Esophagus squamous epithelium (tissue), 5 donors: ENCODE measurements at places on chromosomes 5 and 9.

DNA sequence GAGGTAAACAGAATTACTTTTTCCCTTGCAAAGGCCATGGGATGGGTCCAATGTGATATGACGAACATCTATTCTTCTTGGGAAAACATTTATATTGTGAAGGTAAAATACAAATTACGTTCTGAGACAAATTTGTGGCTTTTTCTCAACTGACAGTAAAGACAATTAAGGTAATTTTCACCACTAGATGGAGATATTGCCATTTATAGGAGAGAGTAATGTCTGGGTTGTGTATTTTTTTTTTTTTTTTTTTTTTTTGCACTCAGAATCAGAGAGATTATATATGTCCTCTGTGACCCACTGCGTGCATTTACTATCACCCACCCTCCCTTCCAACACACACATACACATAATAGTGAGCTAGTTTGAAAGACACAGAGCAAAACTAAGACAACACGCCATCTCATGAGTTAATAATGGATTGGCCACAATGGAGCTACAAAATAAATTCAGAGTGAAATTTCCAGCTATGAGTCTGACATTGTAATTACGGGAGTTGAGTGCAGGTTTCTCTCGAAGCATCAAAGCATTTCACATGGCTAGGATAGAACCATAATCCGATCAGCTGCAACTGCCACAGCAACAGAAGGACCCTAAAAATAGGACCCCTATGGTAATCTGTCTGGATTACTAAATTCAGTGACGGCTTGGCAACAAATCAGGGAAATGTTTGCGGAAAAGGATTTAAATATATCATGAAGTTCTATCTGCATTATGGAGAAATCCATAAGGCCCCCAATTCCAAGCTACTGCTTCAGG lies 49.2 kb downstream of the ANXA1 start:
- no peaks in the 10 kb centered on the region for H3K36me3 ChIP-seq
- peaks cover 3% of the 10 kb centered on the region for H3K4me1 ChIP-seq
- H3K27me3 ChIP-seq = no peaks in the 10 kb centered on the region
- no peak for DNase-seq
- no peak overlapping the region for H3K4me3 ChIP-seq
- no peak overlapping the region for H3K27ac ChIP-seq

- H3K27ac ChIP-seq = no peak overlapping the region
- no peaks in the 10 kb centered on the region for H3K4me1 ChIP-seq
- H3K27me3 ChIP-seq = no peaks in the 10 kb centered on the region
Measured at GRCh38 chr5:111626473-111627148, 114.3 kb upstream of the STARD4 start.

DNA sequence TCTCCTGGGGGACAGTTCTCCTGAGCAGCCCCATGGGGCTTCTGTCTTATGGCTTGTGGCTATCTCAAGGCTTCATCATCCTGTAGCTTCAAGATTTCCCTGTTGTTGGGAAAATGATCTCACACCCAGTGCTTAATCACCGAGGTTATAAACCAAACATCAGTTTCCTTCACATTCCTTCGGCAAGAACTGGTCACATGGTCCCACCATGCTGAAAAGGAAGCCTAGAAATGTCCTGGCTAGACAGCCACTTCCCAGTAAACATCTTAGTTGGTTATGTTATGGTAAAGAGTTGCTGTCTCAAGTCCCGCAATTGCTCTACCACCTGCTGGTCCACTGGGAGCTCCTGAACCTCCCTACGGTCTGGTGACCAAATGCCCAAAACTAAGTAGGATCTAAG lies 66.0 kb downstream of the RAB3C start:
- H3K36me3 ChIP-seq = no peaks in the 10 kb centered on the region
- H3K4me3 ChIP-seq = no peak overlapping the region
- no peak overlapping the region for H3K27ac ChIP-seq

GRCh38 chr9:82247318-82247717 lies 258.7 kb downstream of the SPATA31D1 start:
- H3K4me1 ChIP-seq = no peaks in the 10 kb centered on the region
- H3K27me3 ChIP-seq = no peaks in the 10 kb centered on the region
- DNase-seq = no peak
- H3K27ac ChIP-seq = no peak overlapping the region
- H3K36me3 ChIP-seq = no peaks in the 10 kb centered on the region
- H3K4me3 ChIP-seq = no peak overlapping the region

DNA sequence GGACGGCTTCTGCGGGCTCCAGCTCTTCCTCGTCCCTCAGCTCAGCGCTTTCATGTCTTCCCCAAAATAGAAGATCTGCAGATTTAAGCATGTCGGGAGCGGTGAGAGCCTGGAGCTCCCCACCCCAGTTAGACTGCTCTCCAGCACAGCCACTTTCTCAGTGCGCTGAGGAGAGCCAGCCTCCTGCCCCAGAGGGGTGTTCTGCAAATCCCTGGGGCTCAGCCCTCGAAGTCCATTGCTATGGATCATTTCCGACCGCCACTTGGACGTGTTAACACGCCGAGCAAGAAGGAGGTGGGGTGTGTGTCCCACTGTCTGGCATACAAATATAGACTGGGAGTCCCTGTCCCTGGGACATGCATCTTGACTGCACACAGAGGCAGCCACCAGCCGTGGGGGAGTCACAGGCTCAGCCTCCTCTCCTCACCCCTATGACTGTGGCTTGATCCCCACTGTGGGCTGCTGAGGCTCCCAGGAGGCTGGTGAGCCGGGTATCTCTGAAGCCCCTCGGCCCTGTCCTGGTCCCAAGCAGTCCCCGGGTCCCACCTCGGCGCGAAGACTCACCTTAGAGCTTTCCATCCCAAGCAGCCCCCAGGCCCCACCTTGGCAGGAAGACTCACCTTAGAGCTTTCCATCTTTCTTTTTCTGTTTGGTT lies 30.0 kb upstream of the RNF130 start:
- H3K4me1 ChIP-seq = no peaks in the 10 kb centered on the region
- no peak overlapping the region for H3K27ac ChIP-seq
- no peaks in the 10 kb centered on the region for H3K36me3 ChIP-seq
- H3K27me3 ChIP-seq = no peaks in the 10 kb centered on the region

DNA sequence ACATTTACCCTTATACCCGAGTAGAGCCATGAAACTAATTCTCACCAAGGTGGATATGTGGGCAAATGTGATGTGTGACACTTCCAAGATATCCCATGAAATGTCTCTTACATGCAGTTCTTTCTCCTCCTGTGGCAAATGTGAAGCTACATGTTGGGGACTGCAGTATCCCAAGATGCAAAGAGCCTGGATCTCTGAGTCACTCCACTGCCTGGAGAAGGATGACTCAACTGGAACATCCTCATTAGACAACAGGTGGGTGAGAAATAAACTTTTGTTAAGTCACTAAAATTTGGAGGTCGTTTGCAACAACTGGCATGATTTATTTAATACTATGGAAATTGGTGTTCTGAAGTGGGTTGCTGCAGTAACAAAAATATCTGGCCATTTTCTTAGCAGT lies 36.5 kb upstream of the TENT4A start:
- H3K27ac ChIP-seq = no peak overlapping the region
- no peak overlapping the region for H3K4me3 ChIP-seq
- no peaks in the 10 kb centered on the region for H3K4me1 ChIP-seq
- H3K36me3 ChIP-seq = no peaks in the 10 kb centered on the region

DNA sequence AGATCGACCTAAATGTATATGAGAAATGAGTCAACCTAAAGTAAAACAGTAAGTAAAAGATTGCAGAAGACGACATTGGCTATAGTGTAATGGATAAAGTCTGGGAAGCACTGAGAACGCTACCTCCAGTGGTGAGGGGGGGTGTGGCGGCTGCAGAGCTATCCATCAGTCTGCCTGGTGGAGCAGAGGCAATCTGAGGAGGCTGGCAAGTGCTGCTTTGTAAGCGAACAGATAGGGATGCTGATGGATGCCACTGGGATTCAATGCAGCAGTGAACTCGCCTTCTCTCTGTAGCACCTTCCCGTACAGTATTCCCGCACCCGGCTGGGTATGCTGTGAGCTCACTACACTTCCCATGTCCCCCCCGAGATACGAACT lies 261.5 kb downstream of the NSG2 start:
- DNase-seq = no peak
- H3K27me3 ChIP-seq = no peaks in the 10 kb centered on the region
- no peaks in the 10 kb centered on the region for H3K36me3 ChIP-seq
- peaks cover 3% of the 10 kb centered on the region for H3K4me1 ChIP-seq
- H3K27ac ChIP-seq = no peak overlapping the region
- H3K4me3 ChIP-seq = no peak overlapping the region

DNA sequence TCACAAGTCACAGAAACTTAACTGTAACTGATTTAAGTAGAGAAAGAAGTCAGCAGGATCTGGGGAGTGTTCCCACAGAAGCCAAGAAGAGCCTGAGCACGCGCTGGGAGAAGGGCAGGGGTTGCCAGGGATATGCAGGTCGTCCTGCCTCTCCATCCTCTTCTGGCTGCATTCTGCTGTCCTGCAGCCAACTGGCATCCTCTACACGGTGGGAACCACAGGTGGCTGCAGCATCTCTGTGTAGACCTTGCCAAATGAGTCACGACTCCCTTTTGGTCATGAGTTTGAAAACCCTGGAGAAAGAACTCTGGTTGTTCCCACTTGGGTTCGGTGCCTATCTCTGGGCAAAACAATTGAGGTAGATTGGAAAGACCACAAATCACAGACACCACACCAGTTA lies 38.4 kb upstream of the PCA3 start:
- H3K4me1 ChIP-seq = no peaks in the 10 kb centered on the region
- no peak for DNase-seq
- H3K27me3 ChIP-seq = no peaks in the 10 kb centered on the region
- H3K27ac ChIP-seq = no peak overlapping the region
- H3K4me3 ChIP-seq = no peak overlapping the region

- no peaks in the 10 kb centered on the region for H3K36me3 ChIP-seq
- no peak overlapping the region for H3K4me3 ChIP-seq
- H3K27ac ChIP-seq = no peak overlapping the region
- peaks cover 7% of the 10 kb centered on the region for H3K27me3 ChIP-seq
- no peak for DNase-seq
Measured at GRCh38 chr9:91419222-91420191, 4.1 kb downstream of the NFIL3 start.

DNA sequence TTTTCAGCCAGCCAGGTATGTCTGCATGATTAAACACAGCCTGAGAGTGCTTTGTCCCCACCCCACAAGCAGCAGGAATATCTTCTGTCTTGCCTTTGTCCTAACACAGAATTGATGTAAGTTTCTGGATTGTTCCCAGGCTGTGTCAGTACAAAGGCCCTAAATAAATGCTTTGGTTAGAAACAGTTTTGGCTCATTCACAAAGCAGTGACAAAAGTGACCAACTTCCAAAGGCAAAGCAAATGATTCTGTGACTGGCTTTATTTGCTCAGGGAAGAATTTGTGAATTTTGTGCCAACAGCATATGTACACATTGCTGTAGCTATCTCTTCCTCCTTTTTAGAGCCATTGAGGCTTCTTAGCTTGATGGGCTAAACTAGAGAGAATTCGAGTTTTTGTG lies 133.7 kb downstream of the PLPPR1 start:
- no peaks in the 10 kb centered on the region for H3K4me1 ChIP-seq
- H3K4me3 ChIP-seq = no peak overlapping the region
- H3K36me3 ChIP-seq = no peaks in the 10 kb centered on the region
- DNase-seq = no peak
- no peak overlapping the region for H3K27ac ChIP-seq
- no peaks in the 10 kb centered on the region for H3K27me3 ChIP-seq

- H3K27ac ChIP-seq = no peak overlapping the region
- no peaks in the 10 kb centered on the region for H3K27me3 ChIP-seq
- H3K36me3 ChIP-seq = no peaks in the 10 kb centered on the region
- H3K4me3 ChIP-seq = no peak overlapping the region
Measured at GRCh38 chr5:28451483-28451882, 1413.1 kb upstream of the CDH9 start.

GRCh38 chr9:86783884-86784283 lies 163.4 kb downstream of the GAS1 start:
- H3K36me3 ChIP-seq = no peaks in the 10 kb centered on the region
- no peaks in the 10 kb centered on the region for H3K27me3 ChIP-seq
- DNase-seq = no peak
- H3K4me1 ChIP-seq = no peaks in the 10 kb centered on the region
- no peak overlapping the region for H3K27ac ChIP-seq

- H3K4me3 ChIP-seq = no peak overlapping the region
- no peak overlapping the region for H3K27ac ChIP-seq
- DNase-seq = no peak
- peaks cover 4% of the 10 kb centered on the region for H3K4me1 ChIP-seq
- H3K27me3 ChIP-seq = no peaks in the 10 kb centered on the region
Measured at GRCh38 chr5:149338364-149338763, 6.9 kb upstream of the GRPEL2 start.

- no peaks in the 10 kb centered on the region for H3K4me1 ChIP-seq
- H3K27ac ChIP-seq = no peak overlapping the region
- H3K27me3 ChIP-seq = no peaks in the 10 kb centered on the region
- no peak overlapping the region for H3K4me3 ChIP-seq
Measured at GRCh38 chr5:29905626-29906353, 1287.7 kb upstream of the CDH6 start.

- H3K36me3 ChIP-seq = no peaks in the 10 kb centered on the region
- no peak for DNase-seq
- H3K4me3 ChIP-seq = no peak overlapping the region
- H3K27ac ChIP-seq = no peak overlapping the region
Measured at GRCh38 chr9:126112135-126112720, 214.4 kb upstream of the MVB12B start.

DNA sequence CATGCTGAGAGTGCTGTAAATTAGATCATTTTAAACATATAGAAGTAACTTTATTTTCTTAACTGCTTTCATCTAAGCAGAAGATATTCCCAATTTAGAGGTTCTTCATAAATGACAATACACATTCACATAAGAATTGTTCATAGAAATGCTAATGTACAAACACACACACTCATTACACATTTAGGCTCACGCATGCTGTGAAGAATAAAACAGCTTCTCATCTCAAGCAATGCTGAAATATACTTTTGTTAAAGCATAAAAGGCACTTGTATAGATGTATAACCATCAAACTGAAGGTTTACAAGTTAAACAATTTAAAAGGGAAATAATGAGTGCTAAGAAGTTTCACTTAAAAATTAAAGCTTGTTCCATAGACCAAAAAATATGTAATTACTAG lies 18.1 kb upstream of the FTMT start:
- H3K4me3 ChIP-seq = no peak overlapping the region
- no peaks in the 10 kb centered on the region for H3K4me1 ChIP-seq

DNA sequence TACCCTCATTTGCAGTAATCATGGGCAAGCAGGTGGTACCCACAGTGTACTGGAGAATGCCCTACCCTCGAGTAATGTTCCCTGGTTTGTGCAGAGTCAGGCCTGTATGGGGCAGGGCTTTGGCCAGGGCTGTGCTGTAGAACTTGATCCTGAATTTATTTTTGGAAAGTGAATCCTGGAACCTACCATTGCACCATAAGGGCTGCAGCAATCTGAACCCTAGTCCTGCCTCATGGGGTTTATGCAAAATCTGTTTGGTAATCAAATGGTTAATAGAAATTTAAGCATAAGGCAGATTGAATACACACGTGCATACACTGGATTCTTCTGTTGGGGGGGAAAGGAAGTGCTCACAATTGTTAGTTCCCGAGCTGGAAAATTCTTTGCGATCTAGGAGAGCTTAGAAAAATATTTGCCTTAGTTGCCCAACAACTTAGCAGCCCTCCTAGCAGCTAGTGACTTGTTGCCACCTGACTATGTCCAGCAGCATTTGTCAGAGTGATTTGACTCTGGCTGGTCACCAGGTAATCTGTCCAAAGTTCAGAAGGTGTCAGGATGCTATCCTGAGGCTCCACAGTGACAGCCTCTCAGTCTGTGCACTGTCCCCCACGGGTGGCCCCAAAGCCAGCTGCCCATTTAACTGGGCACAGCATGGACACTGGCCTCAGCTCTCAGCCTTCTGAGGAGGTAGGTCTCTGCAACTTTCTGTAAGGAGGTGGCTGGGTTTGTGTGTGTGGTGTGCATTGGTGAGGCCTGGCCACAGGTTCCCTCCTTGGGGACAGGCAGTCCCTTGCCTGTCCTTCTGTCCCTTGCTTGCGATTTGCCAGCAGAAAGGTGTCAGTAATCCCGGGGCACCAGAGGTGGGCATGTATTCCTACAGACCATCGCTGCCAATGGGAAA lies 8.3 kb downstream of the MVB12B start:
- peak overlapping the region; percentile 70 for H3K27ac ChIP-seq
- H3K4me1 ChIP-seq = peaks cover 6% of the 10 kb centered on the region
- H3K27me3 ChIP-seq = no peaks in the 10 kb centered on the region
- no peaks in the 10 kb centered on the region for H3K36me3 ChIP-seq
